ENCODE measurements at places on chromosomes 2 and 18.

GRCh38 chr18:70419526-70419925 is 130.7 kb downstream of the SOCS6 start:
- no peak for DNase-seq

- no peak for DNase-seq
These were observed 58.6 kb upstream of the NPAS2 start for GRCh38 chr2:100761365-100761764.

DNA sequence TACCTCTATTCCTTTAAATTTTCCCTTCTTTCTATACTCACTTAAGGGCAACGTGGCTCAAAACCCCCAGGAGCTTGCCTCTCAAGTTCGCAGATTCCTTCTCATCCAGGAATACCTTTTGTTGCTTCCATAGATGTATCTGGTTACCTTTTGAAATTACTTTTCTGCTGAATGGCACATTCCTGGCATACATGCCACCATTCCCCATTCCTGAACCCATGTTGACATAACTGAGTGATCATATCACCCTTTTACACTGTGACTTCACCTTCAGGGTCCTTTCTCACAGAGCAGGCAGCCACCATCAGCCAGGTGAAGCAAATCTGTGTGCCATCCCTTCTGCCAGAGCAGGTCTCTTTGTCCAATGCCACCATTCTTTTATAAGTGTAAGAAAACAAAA is 615.8 kb downstream of the ARHGAP15 start:
- DNase-seq: no peak

DNA sequence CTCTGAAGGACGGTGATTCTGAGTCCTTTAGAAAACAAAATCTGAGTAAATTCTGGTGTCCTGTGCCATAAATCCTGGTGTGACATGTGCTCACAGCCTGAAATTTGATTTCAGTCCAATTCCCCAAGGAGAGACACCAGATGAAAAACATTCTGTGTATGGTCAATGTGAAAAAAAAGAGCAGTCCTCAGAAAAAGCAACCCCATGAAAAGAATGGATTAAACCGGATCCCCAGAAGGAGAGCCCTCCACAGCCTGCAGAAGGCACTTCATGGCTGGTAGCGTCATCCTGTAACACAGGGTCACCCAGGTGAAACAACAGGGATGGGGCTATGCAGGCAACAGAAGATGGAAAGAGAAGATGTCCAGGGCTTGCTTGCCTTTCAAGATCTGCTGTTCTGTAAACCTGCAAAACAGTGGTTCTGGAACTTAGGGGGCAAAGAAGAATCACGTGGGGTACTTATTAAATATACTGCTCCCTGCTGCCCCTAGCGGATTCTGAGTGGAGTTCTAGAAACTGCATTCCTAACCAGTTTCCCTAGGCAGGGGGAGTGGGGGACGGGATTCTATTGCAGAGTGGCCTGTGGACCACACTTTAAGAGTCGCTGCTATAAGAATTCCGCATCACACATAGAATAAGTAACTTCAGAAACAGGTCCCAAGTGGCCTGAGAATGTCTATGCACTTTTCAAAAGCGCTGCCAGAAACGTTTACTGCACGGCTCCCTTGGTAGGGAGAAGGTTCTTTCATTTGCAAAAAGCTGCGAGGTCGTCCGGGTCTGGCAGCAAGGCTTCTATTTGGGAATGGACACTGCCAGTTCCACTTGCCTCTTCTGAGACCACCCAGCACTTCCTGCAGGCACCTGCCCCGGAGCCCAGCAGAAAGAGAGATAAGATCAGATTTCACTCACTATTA is 118.9 kb upstream of the ARL5A start:
- DNase-seq: no peak

- no peak for DNase-seq
These were observed 23.5 kb downstream of the HDLBP start for GRCh38 chr2:241291977-241292376.

- no peak for DNase-seq
These were observed 33.2 kb upstream of the CWC22 start for GRCh38 chr2:180040146-180040925.

DNA sequence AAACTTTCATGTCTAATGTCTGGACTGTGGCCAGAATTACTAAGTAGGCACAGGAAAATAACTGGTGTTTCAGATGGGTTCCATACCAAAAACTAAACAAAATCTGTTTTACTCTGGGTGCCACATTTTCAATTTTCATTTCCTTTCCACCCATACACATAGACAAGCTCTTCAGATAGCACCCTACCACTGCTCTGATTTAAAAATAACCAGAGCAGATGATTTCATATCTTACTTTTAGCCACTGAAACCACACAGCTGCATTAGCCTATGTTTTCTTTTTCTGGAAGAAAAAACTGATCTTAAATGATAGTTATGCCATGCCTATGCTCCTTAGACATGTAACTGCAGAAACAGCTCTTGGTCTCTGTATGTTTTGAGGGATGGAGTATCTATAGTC is 647.6 kb downstream of the CPS1 start:
- DNase-seq: no peak

DNA sequence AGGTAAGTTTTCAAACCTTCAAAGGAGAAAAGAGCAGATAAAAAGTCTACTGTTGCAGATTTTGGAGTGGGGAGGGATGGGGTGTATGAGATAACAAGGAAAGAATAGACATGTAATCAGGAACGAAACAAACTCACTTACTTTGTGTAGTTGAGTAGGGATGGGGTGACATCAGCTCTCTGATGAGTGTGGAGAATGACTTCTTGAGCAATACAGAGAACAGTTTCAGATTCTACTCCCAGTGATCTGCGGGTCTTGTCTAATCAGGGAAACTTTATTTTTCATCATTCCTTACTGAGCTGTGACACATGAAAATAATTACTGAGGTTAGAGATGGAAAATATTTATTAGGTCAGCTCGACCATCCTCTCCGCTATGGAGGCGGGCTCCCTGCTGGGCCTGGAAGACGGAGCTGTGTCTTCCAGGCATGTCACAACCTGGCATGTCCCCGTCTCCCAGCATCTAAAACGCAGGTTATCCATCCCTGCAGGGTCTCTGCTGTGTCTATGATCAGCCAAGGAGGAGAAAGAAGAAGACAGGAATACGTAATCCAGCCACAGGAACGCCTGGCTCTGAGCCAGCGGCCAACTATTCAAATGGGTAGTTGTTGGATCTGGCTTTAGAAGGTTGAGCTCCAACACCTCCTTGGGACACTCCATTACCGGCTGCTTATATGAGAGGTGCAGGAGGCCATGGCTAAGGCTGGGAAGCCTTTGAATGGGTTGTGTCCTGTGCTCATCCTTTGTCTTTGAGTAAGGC is 99.0 kb upstream of the SATB2 start:
- DNase-seq: no peak

- DNase-seq: no peak
These were observed at the start of gene RAX for GRCh38 chr18:59272891-59273758. TSS of gene RAX (minus strand) at chr18:59273454. CDS start at chr18:59273206, 248 bp downstream.

DNA sequence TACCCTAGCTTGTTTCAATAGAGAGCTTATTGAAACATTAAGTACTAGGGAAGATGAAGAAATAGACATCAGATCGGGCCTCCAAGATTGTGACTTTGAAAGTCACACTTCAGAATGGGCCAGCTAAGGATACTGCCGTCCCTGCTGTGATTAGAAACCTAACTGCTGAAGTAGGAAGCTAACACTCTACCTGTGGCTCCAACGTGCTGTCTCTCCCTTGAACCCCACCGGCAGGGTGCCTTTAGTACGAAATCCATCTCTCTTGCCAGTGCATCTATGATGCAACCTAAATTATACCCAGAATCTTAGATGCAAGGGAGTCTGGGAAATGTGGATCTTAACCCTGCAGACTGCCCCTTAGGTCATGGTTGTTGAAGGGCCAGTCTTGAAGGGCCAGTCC is 78.6 kb downstream of the OXER1 start:
- DNase-seq: no peak

GRCh38 chr2:207683879-207684627 is 27.4 kb upstream of the CCNYL1 start:
- no peak for DNase-seq

DNA sequence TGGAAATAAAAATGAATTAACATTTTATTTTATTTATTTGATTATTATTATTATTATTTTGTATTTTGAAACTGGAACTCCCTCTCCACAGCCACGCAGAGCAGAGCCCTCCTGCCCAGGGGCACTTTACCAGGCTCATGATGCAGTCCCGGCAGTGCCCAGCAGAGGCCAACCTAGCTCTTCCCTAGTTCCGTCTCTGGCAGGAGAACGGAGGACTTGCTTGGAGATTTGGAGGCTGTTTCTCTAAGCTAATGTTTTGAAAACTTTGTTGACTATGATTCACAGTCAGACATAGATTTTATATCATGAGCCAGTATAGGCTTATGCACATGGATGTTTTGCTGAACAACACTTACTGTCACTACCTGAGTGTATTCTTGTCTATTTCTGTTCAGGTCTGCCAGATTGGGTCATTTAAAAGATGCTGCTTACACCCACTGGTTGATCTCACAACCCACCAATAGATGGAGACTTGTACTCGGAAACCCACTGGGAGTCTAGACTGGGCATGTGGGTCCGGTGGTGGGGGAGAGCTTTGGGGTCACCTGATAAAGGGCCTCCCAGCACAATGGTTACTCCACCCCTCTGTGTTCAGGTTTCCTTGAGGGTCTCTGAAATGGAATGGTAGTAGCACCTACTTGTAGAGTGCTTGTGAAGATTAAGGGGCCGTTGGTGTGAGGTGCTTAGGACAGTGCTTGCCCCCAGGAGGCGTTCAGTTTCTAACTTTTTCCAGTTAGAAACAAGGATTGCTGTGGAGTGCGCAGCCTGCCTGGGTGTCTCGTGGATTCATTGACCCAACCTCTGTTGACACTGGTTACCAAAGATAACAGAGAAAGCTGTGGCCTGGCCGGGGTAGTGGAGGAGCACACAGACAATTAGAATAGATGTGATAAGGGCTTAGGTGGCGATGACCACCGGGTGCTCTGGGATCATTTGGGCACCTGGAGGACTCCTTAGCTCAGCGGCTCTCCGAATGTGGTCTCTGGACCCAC is 177.3 kb downstream of the HAUS1 start:
- no peak for DNase-seq

GRCh38 chr2:121650315-121650930 is 1.2 kb upstream of the CLASP1 start:
- DNase-seq: no peak

DNA sequence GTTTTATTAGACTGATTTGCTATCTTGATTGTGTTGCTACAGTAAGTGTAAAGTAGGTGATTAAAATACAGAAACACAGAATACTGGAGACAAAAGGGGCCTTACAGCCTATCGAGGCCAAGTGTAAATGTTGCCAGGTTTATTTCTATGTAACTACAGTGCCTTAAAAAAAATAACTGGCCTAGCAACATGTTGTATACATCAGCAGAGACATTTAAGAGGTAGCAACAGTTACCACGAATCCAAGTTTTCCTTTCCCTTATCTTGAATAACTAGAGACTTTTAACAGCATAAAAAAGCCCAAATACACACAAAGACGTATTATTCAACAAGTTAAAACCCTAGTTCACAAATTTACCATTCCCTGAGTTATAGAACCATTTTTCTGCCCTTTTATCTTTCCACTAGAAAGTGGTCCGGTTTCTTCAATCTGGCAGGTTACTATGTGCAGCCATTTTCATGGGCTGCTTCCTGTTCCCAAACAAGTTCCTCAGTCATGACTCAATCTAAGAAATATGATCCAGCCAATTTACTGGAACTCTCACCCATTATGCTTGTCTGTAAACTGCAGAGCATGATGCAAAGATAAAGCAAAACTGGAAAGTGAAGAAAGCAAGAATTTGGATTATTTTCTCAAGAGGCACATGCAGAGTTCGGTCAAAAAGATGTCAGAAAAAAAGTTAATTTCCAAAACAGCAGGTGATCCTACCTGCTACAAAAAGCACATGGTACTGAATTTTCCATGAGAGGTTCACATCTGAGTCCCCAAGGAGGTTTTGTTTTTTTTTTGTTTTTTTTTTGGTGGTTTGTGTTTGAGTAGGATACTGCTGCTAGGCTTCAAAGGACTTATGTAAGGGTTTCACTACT is 22.2 kb downstream of the NFE2L2 start:
- no peak for DNase-seq

- DNase-seq: no peak
These were observed 69.5 kb downstream of the FAM117B start for GRCh38 chr2:202704248-202704647.

DNA sequence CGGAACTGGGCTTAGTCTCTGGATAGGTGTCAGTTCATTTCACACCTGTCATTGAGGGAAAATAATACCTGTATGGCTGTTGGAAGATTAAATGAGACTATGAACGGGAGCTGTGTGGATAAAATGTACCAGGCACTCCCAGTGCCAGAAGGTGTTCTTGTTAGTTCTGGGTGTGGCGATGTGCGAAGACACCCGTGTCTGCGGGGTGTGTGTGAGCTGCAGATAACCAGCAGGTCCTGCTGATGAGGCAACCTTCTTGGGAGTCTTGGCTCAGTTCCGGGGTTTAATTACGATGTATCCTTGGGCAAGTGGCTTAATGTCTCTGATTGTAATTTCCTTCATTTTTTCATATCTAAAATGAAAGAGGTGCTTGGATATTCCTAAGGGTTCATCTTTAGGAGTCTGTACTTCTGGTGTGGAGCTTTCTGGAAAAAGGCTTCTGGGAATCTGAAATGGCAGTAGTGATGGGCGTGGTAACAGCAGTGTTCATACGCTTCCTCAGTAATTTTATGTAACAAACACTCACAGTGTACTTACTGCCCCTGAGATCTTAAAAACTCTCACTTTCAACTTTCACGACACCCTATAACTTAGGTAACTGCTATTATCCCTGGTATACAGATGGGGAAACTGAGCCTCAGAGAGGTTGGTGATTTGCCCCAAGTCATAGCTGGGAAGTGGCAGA is 35.0 kb downstream of the NEDD4L start:
- DNase-seq: no peak

GRCh38 chr18:48794251-48794970 is 156.4 kb downstream of the SMAD7 start:
- no peak for DNase-seq

GRCh38 chr18:1014951-1015624 is 110.4 kb downstream of the ADCYAP1 start:
- DNase-seq: no peak

DNA sequence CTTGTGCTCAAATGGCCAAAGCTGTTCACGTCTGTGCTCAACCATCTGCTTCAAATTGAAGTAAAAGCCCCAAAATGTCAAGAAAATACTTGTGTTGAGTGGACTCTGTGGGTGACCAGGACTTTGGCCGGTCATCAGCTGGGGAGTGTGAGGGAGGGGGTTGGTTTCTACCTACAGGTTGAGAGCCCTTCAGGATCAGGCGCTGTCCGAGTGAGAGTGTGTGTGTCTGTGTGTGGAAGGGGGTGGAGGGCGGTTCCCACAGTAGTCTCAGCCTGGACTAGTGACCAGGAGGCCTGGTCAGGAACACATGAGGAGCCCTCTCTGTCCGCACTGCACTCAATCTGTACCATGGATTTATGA is 34.2 kb downstream of the ATOH8 start:
- DNase-seq: no peak

DNA sequence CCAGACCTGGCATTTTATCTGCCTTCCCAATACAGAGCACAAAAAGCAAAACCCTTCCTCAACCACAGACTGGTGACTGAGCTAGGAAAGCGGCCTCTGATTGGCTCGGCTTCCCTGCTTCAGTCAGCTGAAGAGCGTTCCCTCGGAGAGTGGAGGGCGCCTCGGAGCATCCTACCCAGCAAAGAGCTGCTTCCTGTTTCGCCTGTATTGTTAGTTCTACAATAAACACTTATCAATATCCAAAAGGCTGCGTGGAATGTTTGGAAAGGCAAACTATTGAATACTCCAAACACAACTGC is 125.0 kb downstream of the CACNB4 start:
- DNase-seq: no peak

- DNase-seq: no peak
These were observed 332.4 kb downstream of the BCL11A start for GRCh38 chr2:60221098-60221497.
